ENCODE measurements at places on chromosomes 16 and 17. TPM values are rescaled to one million over a fixed set of nuclear protein-coding genes. Genes with fewer than 3 reads are reported as not detected.

- no peaks in the 10 kb centered on the region for H3K36me3 ChIP-seq
- no peak overlapping the region for H3K4me3 ChIP-seq
- no peaks in the 10 kb centered on the region for H3K27me3 ChIP-seq
- no peak for DNase-seq
- H3K4me1 ChIP-seq, result peaks cover 28% of the 10 kb centered on the region
These were observed 18.0 kb downstream of the CD7 start for GRCh38 chr17:82299452-82299851.

DNA sequence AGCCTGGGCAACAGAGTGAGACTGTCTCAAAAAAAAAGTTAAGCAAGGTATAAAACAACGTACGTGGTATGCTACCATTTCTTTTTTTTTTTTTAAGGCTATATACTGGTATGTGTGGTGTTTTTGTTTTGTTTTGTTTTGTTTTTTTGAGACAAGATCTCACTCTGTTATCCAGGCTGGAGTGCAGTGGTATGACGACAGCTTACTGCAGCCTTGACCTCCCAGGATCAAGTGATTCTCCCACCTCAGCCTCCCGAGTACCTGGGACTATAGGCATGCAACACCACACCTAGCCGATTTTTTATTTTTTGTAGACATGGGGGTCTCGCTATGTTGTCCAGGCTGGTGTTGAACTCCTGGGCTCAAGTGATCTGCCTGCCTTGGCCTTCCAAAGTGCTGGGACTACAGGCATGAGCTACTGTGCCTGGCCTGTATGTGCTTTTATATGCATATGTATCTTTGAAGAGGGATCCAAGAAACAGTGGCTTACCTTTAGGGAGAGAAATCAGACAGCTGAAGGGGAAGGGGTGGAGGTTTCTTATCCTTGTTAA lies 6.5 kb downstream of the CENPV start:
- no peak overlapping the region for H3K4me3 ChIP-seq
- no peak overlapping the region for H3K27ac ChIP-seq
- no peaks in the 10 kb centered on the region for H3K27me3 ChIP-seq
- H3K36me3 ChIP-seq, result peaks cover 25% of the 10 kb centered on the region

DNA sequence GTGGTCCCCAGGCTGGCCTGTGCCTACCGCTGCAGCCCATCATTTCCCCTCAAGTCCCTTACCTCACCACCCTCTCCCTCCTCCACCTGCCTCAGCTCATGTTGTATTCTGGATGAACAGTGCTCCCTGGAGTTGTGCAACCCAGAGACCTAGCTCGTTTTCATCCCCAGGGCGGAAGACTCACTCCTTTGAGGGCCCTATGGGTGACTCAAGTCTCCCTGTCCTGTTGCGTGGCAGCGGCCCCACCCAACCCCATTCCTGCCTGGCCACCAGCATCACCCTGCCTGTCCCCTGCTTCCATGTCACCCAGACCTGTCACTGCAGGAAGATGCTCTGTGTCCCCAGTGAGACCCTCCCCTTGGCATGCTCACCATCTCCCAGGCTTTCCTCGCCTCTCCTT lies 3.3 kb downstream of the ALOX12B start:
- no peak for DNase-seq
- no peaks in the 10 kb centered on the region for H3K4me1 ChIP-seq
- H3K27me3 ChIP-seq, result peaks cover 32% of the 10 kb centered on the region
- no peak overlapping the region for H3K27ac ChIP-seq

DNA sequence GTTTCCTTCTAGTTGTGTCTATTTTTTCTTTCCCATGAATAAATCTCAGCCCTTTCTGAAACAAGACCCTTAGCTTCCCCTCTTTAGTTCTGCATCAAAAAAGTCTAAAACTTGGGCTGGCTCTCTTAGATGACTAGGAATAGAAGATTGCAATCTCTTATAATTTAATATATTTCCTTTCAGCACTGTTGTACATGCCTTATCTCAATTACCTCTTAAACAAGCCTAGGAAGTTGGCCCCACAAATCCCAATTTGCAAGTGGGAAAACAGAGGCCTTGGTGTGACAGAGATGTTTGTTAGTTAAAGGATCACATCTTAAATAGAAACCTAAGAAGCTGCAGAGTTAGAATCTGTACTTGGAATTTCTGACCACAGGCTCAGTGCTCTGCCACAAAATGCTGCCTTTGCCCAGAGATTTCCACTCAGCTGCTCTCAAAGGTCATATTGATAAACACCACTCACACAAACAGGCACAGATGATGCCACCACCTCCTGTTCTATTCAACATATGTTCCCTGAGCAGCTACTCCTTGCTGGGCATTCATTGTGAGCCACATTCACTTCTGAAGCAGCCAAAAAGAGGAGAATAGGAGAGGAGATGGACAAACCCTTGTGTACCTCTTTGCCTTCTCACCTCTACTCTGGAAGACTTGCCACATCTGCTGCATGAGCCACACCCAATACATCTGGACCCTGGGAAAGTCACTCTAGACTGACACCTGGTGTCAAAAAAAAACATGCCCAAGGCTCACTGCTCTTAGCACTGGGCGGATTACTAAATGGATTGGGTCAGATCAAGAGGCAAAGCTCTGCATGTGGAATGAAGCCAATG lies 5.5 kb downstream of the CCDC182 start:
- peak; percentile 76 for DNase-seq
- peaks cover 17% of the 10 kb centered on the region for H3K4me1 ChIP-seq
- no peaks in the 10 kb centered on the region for H3K36me3 ChIP-seq
- H3K27ac ChIP-seq, result no peak overlapping the region

DNA sequence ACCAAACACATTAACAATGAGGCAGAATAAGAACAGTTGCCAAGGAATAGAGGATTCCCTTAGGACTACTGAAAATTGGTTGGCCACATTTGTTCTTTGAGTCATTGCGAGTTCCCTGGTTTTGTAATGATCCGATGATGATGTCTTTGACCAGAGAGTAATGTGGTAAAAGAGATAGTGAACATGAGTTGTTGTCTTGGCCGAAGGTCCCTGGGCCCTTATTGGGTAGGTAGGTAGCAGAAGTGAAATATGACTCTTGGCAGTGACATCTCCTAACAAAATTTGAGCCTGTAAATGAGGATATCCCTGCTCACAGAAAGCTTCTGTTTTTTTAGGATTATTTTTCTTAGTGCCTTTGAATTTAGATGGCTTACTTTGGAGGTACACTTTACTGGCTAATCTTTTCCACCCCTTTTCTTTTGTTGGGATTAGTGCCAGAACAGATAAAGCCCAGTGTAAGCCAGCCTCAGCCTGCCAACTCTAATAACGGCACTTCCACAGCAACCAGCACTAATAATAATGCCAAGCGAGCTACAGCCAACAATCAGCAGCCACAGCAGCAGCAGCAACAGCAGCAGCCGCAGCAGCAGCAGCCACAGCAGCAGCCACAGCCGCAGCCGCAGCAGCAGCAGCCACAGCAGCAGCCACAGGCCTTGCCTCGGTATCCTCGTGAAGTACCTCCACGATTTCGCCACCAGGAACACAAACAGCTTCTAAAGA lies 47.2 kb downstream of the TNRC6A start:
- peak; percentile 47 for DNase-seq
- no peak overlapping the region for H3K27ac ChIP-seq
- peaks cover 81% of the 10 kb centered on the region for H3K36me3 ChIP-seq
- no peaks in the 10 kb centered on the region for H3K4me1 ChIP-seq
- no peaks in the 10 kb centered on the region for H3K27me3 ChIP-seq
- H3K4me3 ChIP-seq, result no peak overlapping the region

Gene WNT9B
- not detected for polyA plus RNA-seq

All from SK-N-SH (cell line).